CD4-positive, alpha-beta T cell treated with Interleukin-2 at 100 ng/mL for 4 hours (primary cell): ENCODE measurements at places on chromosomes 7 and 10.

GRCh38 chr10:36677431-36677768 is 448.0 kb upstream of the ANKRD30A start:
- no peak for DNase-seq

DNA sequence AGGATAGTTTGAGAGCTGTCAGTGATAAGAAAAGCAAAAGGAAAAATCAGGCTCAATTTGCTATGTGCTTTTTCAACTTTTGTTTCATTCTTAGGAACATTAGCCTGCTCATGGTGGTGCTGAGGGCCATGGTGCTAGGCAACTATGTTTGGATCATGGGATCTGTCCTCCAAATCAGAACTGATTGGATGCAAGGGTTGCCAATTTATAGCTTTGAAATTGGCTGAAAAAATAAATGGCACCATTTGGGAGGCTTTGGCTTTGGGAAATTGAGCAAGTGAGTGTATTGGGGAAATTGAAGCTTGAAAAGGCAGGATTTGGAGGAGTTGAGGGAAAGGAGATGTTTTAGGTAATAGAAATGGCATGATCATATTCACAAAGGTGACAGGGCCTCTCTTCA is 103.8 kb downstream of the CYP26A1 start:
- DNase-seq: no peak

DNA sequence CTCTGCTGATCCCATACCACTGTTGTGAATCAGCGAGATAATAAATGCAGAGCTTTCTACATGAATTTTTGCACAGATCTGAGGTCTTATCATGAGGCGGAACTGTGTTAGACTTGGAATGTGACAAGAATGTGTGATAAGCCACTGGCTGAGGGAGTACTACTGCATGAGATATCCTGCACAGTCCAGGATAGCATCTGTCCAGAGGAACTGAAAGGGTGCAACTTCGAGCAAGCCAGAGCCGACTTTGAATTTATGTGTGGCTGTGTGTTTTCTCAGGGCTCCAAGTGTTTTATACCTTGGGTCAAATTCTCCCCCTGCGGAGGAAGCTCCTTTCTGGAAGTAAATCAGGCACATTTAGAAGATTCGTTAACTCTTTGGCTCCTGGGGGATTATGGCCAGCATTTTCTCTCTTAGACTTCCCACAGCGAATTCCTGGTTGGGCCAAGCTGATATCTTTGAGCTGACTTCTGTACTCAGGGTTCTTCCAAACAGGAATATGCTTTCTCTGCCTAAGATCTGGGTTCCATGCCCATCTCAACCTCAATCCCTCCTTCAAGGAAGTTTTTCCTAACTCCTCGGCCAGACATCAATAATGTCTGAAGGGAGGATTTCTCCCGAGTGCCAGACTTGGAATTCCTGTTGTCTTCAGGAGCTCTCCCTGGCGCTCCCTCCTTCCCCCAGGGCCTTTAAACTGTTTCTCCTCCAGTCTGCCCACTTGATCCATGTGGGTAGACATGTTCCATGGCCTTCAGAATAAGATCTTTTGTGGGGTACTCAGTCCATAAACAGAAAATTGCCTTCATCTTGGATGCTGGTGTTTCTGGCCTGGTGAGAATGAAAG is 2.5 kb upstream of the MEST start:
- DNase-seq: no peak

DNA sequence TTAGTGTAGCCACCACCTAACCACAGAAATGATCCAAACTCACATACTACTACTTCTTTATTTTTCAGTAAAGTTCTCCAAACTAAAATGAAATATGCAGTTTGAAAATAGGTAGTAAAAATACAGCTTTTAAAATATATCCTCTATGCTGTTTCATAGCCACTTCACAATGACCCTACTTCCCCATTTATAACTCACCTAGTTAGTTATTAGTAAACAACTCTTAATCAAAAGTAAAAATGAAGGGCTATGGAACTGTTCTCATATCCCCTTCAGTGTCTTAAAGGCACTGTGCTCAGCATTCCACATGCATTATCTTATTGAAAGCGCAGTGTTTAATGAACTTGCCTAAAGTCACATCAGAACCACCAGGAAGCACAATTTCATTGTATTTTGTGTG is 43.5 kb downstream of the KMT2C start:
- no peak for DNase-seq

DNA sequence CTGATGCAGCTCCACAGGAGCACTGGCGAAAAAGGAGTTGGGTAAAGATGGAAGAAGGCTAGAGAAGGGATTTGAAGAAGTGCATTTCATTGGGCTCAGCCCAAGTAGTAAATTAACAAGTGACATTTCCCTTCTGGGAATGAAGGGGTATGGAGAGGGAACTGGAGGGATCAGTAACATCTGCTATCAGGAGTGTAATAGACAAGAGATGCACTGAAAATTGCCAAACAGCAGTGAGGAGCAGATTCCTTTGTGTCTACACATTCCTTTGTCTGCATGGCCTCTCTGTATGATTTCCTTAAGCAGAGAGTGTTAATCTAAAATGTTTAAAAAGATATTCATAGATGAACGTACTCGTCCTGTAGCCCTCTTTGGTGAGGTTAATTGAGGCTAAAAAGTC is 148.2 kb upstream of the FERD3L start:
- DNase-seq: no peak

DNA sequence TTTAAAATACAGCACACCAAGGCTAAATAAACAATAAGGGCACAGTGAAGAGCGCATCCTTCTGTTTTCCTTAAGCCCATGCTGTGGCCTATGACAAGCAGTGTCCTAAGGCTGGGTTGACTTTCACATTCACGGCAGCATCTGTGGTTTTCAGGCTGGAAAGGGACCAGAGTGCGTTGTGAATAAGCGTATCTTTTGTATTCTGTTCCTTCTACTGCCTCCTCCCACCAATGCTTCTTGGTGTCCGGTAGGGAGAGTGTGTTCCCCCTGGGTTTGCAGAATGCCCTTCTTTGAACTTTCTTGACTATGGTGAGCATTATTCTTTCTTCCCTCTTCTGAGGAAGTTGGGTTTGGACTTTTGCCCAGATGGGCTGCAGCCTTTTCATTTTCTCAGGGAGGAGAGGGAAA is 73.6 kb downstream of the ABCA13 start:
- no peak for DNase-seq

- no peak for DNase-seq
Measured at GRCh38 chr7:94632338-94633013, 23.5 kb downstream of the SGCE start.
